ENCODE measurements at places on chromosomes 1 and 21.

DNA sequence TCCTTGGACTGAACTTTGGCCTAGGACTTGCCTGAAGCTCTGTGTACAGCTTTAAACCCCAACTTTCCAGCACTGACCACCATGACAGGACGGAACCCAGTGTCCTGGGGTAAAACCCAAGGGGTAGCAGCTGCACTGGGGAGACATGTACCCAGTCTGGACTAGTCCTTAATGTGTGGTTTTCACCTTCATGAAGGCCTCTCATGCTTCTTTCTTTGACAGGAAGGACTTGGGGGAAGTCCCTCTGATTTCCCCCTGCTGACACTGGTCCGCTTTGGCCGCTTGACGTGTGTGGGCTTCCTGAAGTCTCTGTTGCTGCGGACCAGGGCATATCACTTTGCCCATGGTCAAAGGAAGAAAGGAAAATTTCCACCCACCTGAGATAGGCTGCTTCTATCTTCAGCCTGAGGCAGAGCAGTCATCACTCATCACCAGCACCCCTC lies 66.3 kb upstream of the PRDX6 start:
- no peak for DNase-seq

- DNase-seq = no peak
Observed at GRCh38 chr21:32940079-32941014, 85.4 kb upstream of the OLIG2 start.

- DNase-seq = no peak
Observed at GRCh38 chr21:32712043-32712442, 15.8 kb downstream of the SYNJ1 start.

- no peak for DNase-seq
Observed at GRCh38 chr1:115204513-115204912, 115.2 kb upstream of the TSPAN2 start.

DNA sequence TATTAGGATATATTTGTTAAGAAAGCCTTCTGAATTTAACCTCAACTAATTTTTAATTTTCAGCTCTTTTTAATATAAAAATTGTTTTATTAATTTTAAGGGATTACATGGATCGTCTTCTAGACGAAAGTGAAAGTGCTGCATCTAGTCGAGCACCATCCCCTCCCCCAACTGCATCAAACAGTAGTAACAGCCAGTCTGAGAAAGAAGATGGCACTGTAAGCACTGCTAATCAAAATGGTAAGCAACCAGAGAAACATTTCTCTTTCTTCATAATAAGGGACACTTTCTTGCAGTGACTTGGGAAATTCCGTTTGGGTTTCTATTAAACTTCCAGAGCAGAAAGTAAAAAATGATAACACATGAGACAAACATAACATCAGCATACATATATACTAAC lies 56.9 kb downstream of the MIER1 start:
- no peak for DNase-seq

- DNase-seq = no peak
Observed at GRCh38 chr21:31180256-31181081, 142.2 kb upstream of the KRTAP19-8 start.

- DNase-seq = no peak
Observed at GRCh38 chr1:117556976-117557375, 48.9 kb upstream of the TENT5C start.

- no peak for DNase-seq
Observed at GRCh38 chr1:78143673-78144072, 97.9 kb downstream of the GIPC2 start.

DNA sequence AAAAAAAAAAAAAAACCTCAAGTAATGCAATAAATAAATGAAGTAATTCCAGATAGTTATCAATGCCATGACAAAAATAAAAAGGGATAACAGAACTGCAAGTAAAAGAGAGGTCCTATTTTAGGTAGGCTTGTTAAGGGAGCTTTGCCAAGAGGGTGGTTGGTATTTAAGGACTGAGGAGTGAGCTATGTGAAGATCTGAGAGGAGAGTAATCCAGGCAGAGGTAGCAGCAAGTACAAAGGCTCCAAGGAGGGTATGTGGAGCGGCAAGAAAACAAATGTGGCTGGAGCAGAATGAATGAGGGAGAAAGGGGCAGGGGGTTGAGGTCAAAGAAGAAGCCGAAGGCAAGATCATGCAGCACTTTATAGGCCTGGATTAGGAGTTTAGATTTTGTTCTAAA lies 59.9 kb upstream of the CDC42BPA start:
- DNase-seq = no peak

GRCh38 chr1:184112176-184112948 lies 60.8 kb downstream of the TSEN15 start:
- DNase-seq = no peak

All from forelimb muscle (tissue), 1 donor.